ENCODE measurements at places on chromosomes 5 and 9.

GRCh38 chr9:100355561-100355960 is 2.8 kb upstream of the TEX10 start:
- DNase-seq, result no peak

- no peak for DNase-seq
Measured at GRCh38 chr5:142870532-142871362, 100.6 kb downstream of the ARHGAP26 start.

- DNase-seq, result no peak
Measured at GRCh38 chr5:148966348-148966747, 96.5 kb downstream of the SH3TC2 start.

DNA sequence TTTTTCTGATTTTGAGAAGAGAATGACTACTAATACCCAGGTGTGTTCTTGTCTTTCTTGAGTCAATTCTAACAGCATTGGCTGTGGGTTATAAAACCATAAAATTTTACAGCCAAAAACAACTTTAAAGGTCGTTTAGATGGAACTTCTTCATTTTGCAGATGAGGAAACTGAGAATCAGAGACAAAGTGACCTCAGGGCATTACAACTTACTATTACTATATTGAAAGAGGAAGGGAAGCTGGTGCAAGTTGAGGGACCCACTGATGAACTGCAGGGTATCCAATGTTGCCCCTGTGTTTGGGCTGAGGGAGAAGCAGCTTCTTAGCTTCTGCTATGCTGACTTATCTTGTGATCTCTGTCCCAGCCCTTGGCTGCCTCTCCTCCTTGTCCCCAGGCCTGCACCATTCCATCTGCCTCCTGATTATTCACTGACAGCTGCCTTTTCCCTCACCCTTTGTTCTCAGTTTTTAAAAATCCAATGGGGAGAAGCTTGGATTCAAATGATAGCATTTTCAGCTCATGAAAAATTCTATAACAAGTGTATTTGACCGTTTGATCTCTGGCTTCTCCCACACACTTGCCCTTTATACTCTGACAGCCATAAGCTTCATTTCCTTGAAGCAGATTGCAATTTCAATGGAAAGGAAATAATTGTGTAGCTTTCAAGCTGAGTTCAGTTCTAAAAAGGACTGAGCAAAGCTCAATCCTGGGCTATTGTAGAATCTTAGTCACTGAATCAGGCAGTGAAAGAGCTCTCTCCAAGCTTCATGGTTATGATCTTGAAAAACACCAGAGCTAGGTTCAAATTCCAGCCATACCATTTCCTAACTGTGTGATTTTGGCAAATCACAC is 68.5 kb downstream of the TMC1 start:
- no peak for DNase-seq

- DNase-seq, result no peak
Measured at GRCh38 chr9:79470954-79471353, 100.8 kb upstream of the TLE4 start.

DNA sequence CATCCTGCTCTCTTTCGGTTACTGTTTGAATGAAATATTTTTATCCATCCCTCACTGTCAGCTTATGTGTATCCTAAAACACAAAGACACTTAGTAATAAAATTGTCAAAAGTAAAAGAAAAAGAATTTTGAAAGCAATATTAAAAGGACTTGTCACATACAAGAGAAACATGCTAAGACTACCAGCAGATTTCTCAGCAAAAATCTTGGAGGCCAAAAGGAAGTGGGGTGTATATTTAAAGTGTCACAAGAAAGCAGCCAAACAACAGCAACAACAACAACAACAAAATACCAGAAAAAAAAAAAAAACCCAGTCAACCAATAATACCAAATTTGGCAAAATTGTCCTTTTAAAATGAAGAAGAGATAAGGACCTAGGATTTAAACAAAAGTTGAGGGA is 678.7 kb upstream of the TYRP1 start:
- DNase-seq, result no peak

- peak; percentile 26 for DNase-seq
Measured at GRCh38 chr9:116494815-116495634, 192.1 kb upstream of the TRIM32 start.

- no peak for DNase-seq
Measured at GRCh38 chr9:98912450-98912849, 31.3 kb upstream of the COL15A1 start.

GRCh38 chr5:116651653-116652052 is 77.0 kb upstream of the SEMA6A start:
- DNase-seq, result no peak

DNA sequence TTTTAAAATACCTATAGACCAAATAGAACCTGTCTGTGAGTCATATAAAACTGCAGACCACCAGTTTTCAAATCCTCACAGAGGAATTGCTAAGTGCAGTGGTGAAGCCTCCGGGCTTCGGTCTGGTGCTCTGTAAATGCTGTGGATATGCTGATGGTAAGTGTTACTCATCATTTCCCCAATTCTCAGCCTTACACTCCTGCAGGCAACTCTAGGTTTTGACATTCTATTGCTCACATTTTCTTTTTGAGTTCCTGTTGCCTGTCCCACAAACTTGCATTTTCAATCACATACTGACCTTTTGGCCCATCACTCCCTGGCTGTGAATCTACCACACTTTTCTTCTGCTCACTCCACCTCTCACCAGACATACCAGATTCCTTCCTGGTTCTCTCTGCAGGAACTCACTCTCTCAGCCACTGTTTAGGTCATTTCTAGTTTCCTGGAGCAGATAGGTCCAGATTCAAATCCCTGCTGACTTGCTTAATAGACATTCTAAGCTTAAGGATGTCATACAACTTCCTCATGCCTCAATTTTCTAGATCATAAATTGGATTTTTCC is 192.9 kb downstream of the RAB3C start:
- peak; percentile 52 for DNase-seq

Data from activated CD4-positive, alpha-beta T cell treated with anti-CD3 and anti-CD28 coated beads, Interleukin-2, amount 50 U/mL, for 16 hours (primary cell).